ENCODE measurements at places on chromosomes 12 and 14.

- no peak for DNase-seq
Measured at GRCh38 chr12:107461222-107461975, 224.2 kb upstream of the PWP1 start.

GRCh38 chr12:30967026-30967425 is 40.5 kb downstream of the TSPAN11 start:
- no peak for DNase-seq

GRCh38 chr12:41956353-41956752 is 188.3 kb downstream of the GXYLT1 start:
- no peak for DNase-seq

GRCh38 chr12:124497658-124498057 is 69.8 kb downstream of the NCOR2 start:
- DNase-seq = peak; percentile 76

- DNase-seq = no peak
Measured at GRCh38 chr12:89504560-89505346, 19.8 kb downstream of the GALNT4 start.

- no peak for DNase-seq
Measured at GRCh38 chr14:94458558-94459205, 6.1 kb upstream of the SERPINA11 start.

GRCh38 chr14:90560991-90561390 is 164.2 kb downstream of the CALM1 start:
- no peak for DNase-seq

DNA sequence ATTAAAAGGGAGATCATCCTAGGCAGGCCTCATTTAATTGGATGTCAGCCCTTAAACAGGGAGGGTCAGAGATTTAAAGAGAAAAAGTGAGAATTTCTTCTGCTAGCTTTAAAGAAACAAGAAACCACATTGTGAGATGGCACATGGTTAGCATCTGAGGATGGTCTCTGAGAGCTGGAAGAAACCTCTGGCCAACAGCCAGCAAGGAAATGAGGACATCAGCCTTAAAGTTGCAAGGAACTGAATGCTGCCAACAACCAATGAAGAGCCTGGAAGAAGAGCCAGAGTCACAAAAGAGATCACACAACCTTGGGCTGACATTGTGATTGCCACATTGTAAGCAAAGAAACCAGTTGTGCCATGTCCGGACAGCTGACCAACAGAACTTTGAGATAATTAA is 17.5 kb upstream of the FAR2 start:
- no peak for DNase-seq

DNA sequence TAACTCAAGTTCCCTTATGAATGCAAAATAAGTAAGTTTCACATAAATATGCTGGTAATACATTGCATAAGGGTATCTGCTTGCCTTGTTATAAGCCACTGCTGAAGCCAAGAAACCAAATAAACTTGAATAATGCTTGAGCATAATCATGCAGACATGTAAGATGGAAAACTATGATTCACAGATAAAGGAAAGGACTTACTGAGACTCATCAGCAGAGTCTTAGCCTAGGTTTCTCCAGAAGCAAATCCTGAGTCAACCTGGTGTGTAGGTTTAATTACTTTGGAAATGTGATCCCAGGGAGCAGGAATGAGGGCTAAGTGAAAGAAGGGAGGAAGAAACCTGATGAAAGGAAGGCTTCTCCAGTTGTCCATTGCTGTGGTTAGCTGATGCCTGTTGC is 107.7 kb upstream of the BTG1 start:
- no peak for DNase-seq

All from GM20000 (cell line).